ENCODE measurements at places on chromosomes 7 and 10.

DNA sequence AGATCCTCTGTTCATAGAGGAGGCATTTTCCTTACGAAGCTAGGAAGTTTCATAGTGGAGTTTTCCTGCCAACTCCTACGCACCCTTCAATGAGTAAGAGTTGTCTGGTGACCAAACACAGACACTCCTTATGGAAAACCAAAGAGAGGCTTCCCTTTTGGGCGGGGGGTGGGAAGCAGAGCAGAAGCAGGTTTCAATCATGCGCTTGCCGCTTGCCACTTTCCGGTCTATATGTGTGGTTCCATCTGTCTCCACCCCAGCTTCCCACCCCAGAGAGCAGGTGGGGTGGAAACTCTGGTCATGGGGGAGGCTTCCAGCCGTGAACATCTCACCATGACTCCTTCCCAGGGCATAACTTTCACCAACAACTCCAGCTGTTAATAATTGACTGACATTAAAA is 68.8 kb upstream of the GRB10 start:
- no peak for DNase-seq

- DNase-seq = no peak
These were observed 28.0 kb downstream of the MICU1 start for GRCh38 chr10:72597897-72598296.

- DNase-seq = peak; percentile 32
These were observed at the start of gene IMMP2L for GRCh38 chr7:111561904-111562732. IMMP2L (minus strand) TSS chr7:111562492.

- no peak for DNase-seq
These were observed 65.5 kb downstream of the OAT start for GRCh38 chr10:124353091-124353815.

GRCh38 chr10:6178581-6178980 is 24.2 kb upstream of the PFKFB3 start:
- no peak for DNase-seq

GRCh38 chr7:26332698-26333097 is 41.0 kb downstream of the SNX10 start:
- no peak for DNase-seq

DNA sequence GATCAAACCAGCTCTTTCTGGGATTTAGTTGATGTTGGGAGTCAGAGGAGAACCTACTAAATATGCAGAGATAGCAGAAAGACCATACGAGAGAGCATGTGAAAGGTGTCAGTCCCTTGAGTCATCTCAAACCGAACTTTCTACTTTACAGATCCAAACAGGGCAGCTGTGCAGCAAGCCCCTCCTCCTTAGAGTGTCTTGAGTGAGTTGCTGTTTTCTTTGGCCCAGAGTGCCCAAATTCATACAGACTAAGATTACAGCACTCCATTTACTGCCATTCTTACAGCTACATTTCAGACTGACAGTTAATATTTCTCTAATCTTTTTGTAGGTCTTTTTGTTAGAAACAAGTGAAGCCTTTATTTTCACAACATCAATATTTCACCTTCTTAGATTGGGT is 53.4 kb downstream of the NRCAM start:
- DNase-seq = no peak

GRCh38 chr7:38321967-38322366 is 48.5 kb upstream of the TARP start:
- DNase-seq = no peak

GRCh38 chr10:93680412-93681047 is 21.9 kb downstream of the FRA10AC1 start:
- DNase-seq = peak; percentile 8

- no peak for DNase-seq
These were observed 14.9 kb upstream of the ITGB1 start for GRCh38 chr10:32972929-32973328.

DNA sequence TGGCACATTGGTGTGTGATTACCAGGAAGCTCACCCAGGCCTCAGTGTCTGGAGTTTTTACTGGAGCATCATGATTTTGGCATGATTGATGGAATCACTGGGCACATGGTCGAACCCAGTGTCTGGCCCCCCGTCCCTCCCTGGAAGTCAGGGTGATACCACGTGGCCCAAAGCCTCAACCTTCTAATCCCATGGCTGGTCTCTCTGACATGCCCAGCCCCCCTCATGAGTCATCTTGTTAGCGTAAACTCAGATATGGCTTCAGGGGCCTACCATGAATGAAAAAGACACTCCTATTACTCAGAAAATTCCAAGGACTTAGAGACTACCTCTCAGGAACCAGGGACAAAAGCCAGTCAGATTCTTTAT is 109.3 kb downstream of the GRK5 start:
- peak; percentile 25 for DNase-seq

- DNase-seq = no peak
These were observed 60.4 kb upstream of the NPVF start for GRCh38 chr7:25288556-25289307.

DNA sequence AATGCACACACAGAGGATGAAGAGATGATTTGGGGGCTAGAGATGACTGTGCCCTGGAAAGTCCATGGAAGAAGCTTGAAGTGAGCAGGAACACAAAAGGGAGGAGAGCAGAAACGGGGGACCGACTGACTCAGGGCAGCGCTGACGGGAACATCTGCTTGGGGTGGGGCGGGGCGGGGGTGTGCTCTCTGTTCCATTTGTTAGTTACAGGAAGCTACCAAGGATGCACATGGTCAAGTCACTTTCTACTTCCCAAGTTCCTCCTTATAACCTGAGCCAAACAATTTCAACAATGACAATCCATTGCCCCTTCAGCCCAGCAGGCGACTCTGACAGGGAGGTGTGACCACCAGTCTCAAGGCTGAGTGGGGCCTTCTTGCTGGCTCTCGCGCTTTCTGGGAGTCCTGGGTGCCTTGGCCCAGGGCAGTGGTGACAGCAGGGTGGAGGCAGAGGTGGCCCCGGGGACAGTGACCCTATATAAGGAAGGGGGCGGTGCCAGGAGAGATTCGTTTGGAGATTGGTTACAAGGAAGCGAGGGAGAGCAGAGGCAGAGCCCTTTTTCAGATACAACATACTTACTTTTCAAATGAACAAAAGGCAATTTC is 39.6 kb downstream of the CLEC2L start:
- DNase-seq = no peak

- DNase-seq = no peak
These were observed 312.2 kb downstream of the MAGI2 start for GRCh38 chr7:79141252-79141651.

GRCh38 chr10:112335868-112336265 is 38.0 kb upstream of the ACSL5 start:
- no peak for DNase-seq

- DNase-seq = no peak
These were observed 15.1 kb downstream of the CAMK2B start for GRCh38 chr7:44310221-44310848.

GRCh38 chr7:148242294-148242821 is 348.2 kb upstream of the C7orf33 start:
- no peak for DNase-seq

GRCh38 chr10:32938554-32939061 is 19.4 kb downstream of the ITGB1 start:
- no peak for DNase-seq

DNA sequence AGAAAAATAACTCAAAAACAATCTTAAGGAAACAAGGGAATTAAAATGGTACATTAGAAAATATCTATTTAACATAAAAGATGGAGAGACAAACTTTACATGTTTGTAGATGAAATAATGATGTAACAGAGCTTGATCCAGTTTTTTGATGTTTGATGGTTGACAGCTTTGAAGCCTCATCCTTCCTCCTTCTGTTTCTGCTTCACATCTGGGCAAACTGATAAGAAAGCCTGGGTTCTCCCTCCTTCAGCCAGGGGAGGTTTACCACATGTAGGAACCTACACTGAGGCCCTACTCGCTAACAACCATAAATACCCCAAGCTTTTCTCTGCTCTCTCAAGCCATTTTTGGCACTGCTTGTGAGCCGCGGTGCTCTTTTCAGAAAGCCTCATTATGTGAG is 82.8 kb upstream of the ZNF32 start:
- DNase-seq = no peak

GRCh38 chr7:131627735-131628190 is 71.3 kb upstream of the PODXL start:
- no peak for DNase-seq

- no peak for DNase-seq
These were observed 183.0 kb downstream of the ARID5B start for GRCh38 chr10:62084451-62084850.

- DNase-seq = no peak
These were observed 3.4 kb downstream of the LRRC27 start for GRCh38 chr10:132335189-132336063.

DNA sequence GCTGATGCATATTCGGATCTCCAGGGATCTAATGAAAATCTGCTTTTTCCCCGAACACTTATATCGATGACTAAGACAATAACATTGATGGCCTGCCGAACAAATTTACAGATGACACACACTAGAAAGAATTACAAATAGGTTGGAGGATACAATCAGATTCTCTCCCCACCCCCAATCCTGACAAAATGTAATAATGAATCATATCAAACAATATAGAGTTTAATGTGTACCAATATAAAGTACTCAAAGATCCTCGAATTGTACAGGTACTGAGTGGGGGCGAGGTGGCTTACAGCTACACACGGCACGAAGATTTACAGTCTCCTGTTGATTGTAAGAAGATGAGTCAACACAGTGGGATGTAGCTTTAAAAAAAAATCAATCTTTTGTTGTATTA is 182.7 kb upstream of the MKLN1 start:
- DNase-seq = no peak

DNA sequence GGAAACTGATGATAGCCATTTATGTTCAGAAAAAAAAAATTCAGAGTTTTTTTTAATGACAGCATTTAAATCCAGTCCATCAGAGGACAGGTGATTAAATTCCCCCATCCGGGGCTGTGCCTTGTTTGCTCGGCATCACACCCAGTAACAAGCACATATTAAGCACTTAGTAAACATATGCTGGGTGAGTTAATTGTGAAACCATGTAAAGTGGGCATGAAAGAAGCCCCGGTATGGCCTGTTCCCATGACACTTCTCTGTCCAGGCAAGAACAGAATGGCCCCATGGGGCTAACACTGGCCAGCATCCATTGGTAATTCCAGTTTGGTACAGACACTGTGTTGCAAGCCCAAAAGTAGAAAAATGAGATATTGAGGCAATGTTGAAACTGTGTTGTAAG is 220.8 kb upstream of the RNF32 start:
- no peak for DNase-seq

- no peak for DNase-seq
These were observed 1277.1 kb upstream of the AUTS2 start for GRCh38 chr7:68321076-68321639.

DNA sequence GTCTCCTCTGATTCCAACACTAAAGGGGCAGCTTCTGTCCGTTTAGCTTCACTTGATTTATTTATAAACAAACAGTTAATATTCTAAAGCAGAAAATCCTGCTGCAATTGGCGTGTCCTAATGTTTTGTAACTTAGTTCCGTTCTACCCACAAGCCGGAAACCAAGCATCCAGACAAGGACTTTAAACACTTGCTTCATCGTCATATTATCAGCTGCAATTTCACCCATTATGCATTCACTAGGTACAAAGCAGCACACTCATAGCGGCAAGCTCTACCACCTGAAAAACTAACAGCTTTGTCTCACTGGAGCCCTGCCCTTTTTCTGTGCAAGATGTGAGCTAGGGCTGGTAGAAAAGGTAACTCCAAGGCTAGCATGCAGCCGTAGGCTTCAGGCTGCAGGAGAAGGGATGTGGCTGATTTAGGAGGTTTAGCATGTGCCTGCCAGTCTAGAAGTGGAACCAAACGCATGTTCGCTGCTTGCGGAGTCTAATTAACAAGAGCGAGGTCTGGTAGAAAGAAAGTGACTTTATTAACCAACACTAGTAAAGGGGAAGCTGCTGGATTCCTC is 43.7 kb upstream of the BPGM start:
- no peak for DNase-seq

- no peak for DNase-seq
These were observed 2.9 kb downstream of the LRRTM3 start for GRCh38 chr10:66928776-66929175.

DNA sequence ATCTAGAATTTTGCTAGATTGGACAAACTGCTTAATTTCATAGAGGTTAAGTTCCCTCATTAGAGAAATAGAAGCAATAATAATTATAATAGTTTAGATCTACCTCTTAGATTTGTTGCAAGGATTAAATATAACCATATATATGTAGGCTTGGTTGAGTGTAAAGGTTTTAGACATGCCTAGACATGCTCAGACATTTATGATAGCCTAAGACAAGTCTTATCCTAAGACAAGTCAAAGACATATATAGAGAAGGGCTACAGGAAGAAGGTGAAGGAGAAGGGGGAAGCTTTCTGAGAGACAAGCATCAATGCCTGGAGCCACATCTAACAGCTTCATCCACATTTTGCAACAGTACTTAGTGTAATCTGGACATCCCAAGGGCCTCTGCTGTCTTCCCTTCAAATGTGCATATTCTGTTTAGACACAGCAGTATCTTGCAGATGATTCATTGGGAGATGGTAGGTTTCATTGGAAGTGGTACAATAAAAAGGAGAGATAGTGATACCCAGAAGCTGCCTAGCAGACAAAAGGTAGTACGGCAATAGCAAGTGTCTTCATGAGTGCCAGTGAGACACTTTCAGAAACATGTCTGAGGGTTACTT is 146.5 kb downstream of the HGF start:
- no peak for DNase-seq

DNA sequence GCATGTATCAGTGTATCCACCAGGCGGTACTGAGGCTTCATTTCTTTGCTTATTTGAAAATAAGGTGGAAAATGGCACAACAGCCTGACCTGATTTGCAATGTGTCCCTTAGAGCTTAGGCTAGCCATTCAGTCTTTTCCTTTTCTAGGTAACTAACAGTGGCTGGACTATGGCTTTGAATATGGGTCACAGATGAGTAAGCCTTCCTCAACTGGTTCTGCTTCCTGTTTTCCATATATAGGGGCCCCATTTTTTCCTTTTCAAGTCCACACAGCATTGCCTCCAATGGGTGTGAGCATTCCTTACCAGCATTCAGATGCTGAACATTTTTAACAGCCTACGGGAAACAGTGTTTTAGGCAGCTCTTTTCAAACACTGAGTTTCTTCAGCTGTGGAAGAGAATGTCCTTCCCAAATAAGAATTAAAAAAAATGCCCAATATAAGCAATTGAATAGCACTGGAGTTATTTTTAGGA is 3.9 kb upstream of the ITGB1 start:
- no peak for DNase-seq

- DNase-seq = no peak
These were observed 68.5 kb downstream of the MAP3K8 start for GRCh38 chr10:30502266-30503060.

DNA sequence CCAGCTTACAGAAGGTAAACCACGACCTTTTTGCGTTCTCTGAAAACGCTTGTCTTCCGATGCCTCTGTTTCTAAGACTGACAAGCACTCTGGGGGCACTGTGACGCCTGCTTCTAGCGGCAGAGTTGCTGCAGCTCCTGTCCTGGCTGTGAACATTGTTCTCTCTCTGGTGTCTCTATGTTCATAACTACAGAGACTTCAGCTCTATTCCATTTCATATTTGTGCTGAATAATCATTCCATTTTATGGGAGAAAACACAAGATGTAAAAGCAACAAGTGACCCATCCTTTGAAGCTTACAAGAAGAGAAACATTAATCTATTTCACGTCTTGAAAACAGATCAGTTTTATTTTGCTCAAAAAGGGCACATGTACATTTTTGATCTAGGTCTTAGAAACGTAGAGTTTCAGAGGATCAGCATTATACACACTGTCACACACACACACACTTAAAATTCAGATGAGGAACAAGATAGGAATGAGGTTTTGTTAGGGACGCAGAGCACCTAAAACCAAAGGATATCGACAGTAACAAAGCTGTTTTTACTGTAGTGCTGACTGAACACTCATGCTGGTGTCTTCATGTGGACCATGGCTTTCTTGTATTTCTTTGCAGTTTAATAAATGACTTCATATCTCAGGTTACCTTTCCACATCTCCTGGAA is 3.0 kb downstream of the IKZF1 start:
- no peak for DNase-seq

- DNase-seq = no peak
These were observed 8.8 kb upstream of the FGL2 start for GRCh38 chr7:77208416-77208815.

Data from AG09319 (cell line).